ENCODE measurements at places on chromosomes 2 and 18. TPM values are rescaled to one million over a fixed set of nuclear protein-coding genes. Genes with fewer than 3 reads are reported as not detected.

The VSNL1 gene
- polyA plus RNA-seq: 4.6 TPM

The IL36G gene
- polyA plus RNA-seq: 0.27 TPM

DNA sequence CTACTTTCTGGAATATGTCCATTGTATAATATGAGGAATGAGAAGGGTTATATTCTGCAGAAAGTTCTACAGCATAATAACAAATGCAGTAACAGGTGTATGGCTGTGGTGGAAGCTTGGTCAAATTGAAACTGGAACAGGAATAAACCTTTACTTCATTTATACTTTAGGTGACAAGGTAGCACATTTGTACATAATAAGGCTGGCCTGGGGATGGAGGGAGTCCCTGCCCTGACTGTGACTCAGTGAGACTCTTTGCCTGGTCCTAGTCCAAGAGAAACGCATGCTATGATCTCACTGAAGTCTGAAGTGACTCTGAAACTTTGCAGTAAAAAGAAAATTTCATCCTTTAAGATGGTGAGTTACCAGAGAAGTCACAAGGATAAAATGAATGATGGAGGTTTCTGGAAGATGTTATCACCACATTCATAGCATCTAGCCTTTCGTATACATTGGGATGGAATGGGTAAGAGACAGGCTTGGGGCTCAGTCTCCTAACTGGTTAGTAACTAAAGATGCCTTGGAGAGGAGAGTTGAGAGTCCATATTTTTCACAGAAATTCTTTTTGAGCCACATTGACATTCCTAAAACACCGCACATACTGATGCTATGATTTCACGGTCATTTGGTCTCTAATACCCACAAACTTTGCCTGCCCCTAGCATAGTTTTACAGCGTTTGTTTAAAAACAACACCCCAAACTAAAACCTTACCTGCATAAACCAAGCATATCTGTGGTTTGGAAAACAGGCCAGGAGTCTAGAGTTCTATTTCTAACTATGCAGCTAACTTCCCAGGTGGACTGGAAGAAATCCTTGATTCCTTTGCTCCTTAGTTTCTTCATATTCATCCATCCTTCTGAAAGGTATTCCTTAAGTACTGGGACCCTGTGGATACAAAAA, 42.4 kb upstream of the NABP1 start:
- no peak for DNase-seq

DNA sequence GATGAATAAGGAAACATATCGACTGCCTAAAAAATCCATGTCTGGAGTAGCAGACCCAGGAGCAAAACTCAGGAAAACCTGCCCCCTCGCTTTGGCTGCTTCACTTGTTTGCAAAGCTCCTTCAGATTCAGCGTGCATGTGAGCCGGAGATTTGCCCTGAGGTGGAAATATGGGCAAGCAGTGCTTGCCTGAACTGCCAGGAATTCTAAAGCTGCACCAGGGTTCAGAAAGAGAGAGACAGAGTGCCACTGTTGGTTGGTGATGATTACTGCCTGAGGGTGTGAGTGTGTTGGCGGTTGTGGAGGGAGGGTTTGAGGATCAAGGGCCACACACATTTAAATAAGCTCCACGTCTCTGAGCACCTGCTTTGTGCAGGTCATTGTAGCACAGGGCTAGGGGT, 139.6 kb upstream of the RGPD4 start:
- DNase-seq: peak; percentile 3

GRCh38 chr2:118851650-118852049, 4.2 kb upstream of the EN1 start:
- DNase-seq: no peak

The SLC39A6 gene
- polyA plus RNA-seq: 28.4 TPM

DNA sequence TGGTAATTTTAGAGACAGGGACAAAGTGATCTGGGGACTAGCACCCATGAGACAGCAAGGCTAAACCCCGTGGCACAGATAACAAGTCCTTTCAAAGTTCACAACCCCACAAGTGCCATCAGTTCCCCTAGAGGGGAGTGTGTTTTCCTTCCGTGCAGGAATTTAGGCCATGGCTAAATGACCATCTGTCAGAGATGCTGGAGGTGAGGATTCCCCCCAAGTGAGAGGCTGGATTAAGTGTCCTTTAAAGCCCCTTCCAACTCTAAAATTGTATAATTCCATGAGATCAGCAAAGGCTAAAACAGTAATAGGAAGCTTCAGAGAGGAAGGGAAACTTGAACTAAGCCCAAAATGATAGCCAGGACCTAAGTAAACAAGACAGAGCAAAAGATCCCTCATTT, 8.7 kb downstream of the FEZ2 start:
- peak; percentile 67 for DNase-seq

DNA sequence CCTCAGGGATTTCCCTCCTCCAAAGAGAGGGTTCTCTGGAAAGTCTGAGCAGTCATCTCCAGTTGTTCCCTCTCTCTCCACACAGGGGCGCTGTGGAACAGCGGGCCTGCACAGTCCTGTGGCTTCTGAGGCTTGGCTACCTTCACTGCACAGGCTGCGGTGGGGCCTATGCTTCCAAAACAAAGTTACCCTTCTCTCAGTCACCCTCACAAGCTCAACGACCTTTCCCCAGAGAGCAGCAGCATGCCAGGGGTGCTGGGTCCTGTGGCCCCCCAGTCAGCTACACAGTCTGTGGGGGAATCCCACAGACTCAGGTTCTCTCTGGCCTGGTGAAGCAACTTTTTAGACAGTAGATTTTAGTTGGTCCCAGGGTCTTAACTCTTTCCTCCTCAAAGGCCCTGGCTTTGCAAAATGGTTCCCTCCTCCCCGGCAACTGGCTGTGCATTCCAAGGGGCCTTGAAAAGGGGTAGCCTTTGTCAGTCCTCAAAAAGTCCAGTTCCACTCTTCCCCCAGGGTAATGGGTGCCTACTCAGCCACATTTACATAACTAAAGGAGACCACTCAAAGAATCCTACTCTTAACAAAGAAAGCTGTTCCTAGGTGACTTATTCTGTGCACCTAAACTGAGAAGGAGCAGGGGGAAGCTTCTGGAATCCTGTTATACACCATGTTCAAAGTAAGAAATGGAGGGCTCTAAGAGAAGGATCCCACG, 14.9 kb downstream of the B3GNT7 start:
- DNase-seq: no peak

The ZNF804A gene
- 0.37 TPM for polyA plus RNA-seq

The AGXT gene
- 0.19 TPM for polyA plus RNA-seq

- DNase-seq: no peak
Observed at GRCh38 chr2:96884299-96885094, 14.6 kb upstream of the SEMA4C start.

DNA sequence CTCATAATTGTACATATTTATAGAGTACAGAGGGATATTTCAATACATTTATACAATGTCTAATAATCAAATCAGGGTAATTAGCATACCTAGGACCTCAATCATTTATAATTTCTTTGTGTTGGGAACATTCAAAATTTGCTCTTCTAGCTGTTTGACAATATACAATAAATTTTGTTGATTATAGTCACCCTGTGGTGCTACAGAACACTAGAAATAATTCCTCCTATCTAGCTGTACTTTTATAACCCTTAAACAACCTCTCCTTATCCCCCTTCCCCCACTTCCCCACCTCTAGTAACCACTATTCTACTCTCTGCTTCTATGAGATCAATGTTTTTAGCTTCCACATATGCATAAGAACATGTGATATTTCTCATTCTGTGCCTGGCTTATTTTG, 328.4 kb upstream of the RBMS1 start:
- no peak for DNase-seq

GRCh38 chr2:186925514-186925913, 76.5 kb upstream of the ZSWIM2 start:
- DNase-seq: no peak

DNA sequence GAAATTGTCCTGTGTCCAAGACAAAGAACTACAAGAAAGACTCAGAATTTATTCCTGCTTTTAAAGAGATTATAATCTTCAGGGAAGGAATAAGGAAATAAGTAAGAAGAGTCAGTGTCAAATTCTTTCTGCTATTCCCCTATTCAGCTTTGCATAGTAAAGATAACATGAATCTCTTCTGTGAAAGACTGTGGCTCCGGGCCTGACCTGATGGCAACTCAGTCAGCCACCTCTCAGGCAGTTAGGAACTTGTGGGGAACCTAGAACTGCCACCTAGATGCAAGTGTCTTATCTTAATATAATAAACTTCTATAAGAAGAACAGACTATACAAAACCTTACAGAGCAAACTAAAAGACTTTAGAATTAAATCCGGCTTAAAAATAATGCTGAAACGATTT, 382.0 kb downstream of the RAD51AP2 start:
- no peak for DNase-seq

DNA sequence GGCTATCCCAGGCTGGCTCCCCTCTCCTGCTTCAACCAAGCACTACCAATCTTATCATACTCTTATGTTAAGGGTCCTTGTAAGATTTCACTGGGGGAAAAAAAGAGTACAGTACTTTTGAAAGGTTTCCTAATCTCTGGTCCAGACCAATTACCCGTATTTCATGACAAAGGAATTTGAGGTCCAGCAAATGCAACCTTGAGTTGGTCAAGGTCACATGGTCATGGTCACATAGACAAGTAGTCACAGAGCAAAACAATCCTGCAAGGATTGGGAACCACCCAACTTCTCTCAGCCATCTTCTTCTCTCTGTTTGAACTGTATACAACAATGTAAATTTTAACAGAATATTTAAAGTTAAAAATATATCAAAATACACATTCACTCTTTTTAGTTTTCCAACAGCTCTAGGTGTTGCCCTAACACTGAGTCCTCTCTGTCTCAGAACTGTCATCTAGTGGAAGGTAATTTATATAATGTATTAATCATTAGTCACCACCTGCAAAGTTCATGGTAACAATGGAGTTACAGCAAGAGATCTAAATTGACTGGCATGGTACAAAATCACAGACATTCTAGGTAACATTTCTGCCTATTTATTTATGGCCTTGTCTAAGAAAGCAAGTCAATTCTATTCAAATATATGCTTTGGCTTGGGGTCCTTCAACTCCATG, 21.5 kb downstream of the DTNB start:
- DNase-seq: no peak

The PDE1A gene
- 7.3 TPM for polyA plus RNA-seq

DNA sequence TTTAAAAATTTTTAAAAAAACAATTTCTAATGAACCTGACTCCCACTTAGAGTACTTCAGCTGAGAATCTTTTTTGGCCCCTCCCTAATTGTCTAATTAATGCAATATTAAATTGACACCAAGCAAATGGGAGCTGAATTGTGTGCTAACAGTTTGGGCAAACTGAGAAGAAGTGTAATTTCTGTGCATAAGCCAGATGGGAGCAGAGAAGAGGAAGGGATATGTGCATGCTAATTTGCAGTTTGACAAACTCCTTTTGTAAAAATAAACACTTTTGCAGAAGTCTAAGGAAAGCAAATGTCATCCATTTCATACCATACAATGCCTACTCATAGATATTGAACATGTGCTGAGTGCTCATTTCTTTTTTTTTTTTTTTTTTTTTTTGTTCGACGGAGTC, 332.0 kb downstream of the CYRIA start:
- DNase-seq: peak; percentile 17

GRCh38 chr2:164879901-164880535, 38.4 kb upstream of the COBLL1 start:
- peak; percentile 40 for DNase-seq

The TMEFF2 gene
- polyA plus RNA-seq: 28.2 TPM

DNA sequence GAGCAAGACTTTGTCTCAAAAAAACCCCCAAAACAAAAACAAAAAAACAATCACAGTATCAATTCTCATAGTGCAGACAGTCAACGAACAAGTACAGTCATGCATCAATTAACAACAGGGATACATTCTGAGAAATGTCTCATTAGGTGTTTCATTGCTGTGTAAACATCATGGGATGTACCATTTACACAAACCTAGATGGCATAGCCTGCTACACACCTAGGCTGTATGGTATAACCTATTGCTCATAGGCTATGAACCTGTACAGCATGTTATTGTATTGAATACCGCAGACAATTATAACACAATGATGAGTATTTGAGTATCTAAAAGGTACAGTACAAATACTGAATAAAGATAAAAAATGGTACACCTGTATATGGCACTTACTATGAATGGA, 67.8 kb upstream of the LMAN1 start:
- DNase-seq: no peak

The FANCL gene
- polyA plus RNA-seq: 23.8 TPM

DNA sequence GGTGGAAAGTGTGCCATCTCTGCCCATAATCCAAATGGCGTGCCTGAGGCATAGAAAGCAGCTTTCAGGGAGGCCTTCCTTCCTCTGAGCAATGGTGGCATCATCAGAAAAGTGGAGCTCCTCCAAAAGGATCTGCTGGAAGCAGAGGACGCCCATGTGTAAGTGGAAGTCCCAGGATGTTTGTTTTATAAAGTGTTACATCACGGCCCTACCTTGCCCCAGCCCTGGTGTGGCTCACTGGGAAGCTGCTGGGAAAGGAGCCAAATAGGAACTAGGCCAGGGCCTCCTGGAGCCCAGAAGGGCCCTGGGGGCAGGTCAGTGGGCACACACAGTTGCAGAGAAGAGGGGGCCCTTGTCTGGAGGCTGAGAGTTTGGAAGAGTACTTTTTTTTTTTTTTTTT, 4.2 kb upstream of the ODC1 start:
- DNase-seq: no peak

- DNase-seq: peak; percentile 18
Observed at GRCh38 chr2:146040051-146040450, 1520.1 kb upstream of the ZEB2 start.

The LRPPRC gene
- polyA plus RNA-seq: 59.9 TPM

The MEIS1 gene
- 11.4 TPM for polyA plus RNA-seq

The CMPK2 gene
- polyA plus RNA-seq: 5.3 TPM

DNA sequence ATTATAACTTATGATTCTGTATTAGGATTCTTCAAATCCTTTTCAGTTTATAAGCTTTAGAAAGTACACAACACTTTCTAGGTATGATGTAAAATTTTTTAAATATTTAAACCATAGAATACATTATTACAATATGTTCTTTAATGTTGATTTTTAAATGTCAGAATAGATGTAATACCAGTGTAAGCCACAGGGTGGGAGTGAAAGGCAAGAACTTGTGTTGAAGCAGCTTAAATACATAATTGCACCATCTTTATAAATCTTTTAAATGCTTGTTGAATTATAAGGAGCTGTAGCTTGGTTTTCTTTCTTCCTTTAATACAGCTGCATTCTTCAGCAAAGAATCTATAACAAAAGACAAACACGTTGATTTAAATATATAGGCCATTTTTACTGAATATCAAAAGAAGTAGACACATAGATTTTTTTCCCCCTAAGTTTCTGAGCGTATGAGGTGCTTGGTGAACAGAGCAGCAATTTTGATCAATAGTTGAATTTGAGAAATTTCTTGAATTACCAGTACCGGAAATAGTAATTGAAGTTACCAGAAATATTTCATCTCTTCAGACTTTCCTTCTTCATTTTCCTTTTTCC, 63.0 kb downstream of the TANK start:
- peak; percentile 53 for DNase-seq

DNA sequence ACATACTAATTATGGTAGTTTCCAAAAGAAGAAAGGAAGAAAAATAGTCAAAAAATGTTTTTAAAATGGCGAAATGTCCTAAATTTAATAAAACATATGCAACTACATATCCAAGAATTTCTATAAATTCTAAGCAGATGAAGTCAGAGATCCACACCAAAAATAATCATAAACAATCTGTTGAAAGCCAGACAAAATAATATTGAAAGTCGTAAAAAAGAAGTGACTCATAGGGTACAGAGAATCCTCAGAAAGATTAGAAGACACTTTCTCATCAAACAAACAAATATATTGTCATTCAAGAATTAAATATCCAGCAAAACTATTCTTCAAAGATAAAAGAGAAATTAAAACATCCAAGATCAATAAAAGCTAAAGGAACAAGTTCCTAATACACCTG, 281.4 kb upstream of the ZNF804A start:
- DNase-seq: no peak

The RNU2-63P gene
- not detected for polyA plus RNA-seq

Measured in muscle of leg (tissue), 16 donors.